ENCODE measurements at places on chromosomes 7 and 10. TPM values are rescaled to one million over a fixed set of nuclear protein-coding genes. Genes with fewer than 3 reads are reported as not detected.

Gene NEURL1
- 1.2 TPM for total RNA-seq

Gene C10orf143
- total RNA-seq = 11.6 TPM

Gene HECW1
- 1.3 TPM for total RNA-seq

Gene C7orf33
- not detected for total RNA-seq

Gene MINDY4
- total RNA-seq = 16.8 TPM

Gene SHOC2
- total RNA-seq = 68.3 TPM

DNA sequence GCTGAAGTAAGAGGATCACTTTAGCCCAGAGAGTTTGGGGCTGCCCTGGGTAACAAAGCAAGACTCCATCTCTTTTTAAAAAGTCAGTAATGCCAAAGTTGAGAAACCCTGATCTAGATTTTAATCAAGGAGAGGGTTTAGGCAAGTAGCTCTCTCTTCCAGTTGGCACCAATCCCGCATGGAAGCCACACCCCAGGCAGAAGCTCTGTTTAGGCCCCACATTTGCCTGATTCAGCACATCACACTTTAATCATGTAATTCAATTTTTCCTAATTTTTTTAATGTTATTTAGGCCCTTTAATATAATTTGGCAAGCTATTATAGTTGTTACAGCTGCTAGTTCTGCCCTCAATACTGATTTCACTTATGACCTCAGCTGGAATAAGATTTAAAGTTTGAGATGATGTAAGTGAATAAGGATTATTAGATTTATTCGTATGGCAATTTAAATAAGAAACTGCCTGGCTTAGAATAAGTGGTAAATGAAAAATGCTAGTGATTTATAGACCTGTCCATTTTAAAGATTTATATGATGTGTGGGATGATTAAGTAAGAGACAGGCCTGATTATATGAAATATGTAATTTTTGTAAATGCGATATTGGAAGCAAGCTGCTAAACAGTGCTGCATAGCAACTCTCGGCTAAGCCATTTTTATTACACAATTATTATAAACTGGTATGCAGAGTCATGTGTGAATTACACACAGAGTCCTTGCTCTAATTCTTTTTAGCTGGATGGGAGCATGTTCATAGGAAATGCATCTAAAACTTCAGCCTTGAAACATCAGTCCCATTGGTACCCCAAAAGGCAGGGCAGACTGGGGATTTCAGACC, 80.2 kb upstream of the NFE2L3 start:
- no peak for DNase-seq

DNA sequence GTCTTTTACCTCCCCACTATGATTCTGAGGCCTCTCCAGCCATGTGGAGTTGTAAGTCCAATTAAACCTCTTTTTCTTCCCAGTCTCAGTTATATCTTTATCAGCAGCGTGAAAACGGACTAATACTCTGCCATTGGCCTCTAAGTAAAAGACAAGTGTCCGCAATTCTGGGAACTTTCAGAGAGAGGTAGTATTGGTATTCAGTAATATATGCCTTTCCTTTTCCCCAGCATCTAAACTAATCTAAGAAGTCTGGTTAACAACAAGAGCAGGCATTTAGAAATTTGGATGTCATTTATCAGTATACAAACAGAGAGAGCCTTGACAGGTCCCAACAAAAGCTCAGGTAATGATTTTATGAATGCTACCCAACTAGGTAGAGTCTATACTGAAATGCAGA, 95.2 kb downstream of the ATE1 start:
- no peak for DNase-seq

DNA sequence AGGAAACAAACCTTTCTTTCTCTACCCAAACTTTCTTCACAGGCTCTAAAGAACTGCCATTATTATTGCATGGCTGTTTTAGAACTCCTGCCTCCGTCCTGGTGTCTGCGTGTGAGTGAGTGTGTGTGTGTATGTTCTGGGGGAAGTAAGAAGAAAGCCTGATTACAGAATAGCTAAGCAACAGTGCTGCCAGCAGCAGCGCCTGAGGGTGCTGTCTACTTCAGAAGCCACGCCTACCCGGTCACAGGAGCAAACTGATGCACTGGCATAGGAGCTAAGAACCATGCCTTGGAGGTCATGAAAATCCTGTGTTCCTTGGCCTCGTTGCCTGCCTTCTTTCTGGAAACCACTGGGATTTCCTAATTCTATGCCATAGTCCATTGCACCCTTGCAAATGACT, 25.2 kb downstream of the LIPK start:
- DNase-seq = no peak

- no peak for DNase-seq
Measured at GRCh38 chr7:18548534-18548933, 53.0 kb downstream of the HDAC9 start.

DNA sequence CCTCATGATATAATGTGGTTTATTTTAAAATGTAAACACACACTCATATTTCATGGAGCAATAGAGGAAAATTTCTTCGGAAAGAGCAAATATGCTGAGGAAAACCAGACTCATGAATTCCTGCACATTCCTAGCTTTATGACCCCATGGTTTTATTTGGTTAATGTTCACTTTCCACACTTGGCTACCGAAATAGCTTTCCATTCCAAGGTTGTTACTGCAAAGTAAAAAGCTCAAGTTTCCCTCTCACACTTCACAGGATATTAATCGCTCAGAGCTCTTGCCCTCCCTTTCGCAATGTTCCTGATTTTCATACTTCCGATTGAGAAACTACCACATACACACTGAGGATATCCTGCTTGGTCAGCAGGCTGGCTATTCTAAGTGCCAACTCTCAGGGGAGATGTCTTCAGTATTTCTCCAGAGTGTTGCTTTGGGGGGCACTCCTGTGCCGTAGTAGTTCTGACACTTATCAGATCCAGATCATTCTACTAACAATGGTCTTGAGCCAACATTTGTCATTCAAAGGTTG, 77.5 kb upstream of the STEAP1B start:
- DNase-seq = peak; percentile 48

- no peak for DNase-seq
Measured at GRCh38 chr10:59387951-59388670, 25.8 kb upstream of the FAM13C start.

DNA sequence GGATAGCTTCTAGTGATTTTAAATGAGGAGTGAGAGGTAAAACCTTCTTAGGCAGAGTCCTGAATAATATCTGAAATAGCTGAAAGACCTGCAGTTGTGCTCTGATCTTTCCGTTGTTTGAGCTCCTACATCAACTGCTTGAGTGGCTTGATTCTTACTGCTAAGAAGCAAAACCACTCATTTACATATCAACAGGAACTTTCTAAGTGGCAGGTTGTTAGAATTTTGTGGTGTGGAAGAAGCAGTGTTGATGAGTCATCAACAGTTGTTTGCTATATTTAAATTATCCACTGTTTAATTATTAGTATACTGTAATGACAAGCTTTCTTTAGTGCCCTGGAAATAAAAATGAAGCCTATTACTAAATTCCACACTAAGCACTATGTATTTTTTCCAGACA, 689.5 kb downstream of the DNAJB9 start:
- DNase-seq = no peak

DNA sequence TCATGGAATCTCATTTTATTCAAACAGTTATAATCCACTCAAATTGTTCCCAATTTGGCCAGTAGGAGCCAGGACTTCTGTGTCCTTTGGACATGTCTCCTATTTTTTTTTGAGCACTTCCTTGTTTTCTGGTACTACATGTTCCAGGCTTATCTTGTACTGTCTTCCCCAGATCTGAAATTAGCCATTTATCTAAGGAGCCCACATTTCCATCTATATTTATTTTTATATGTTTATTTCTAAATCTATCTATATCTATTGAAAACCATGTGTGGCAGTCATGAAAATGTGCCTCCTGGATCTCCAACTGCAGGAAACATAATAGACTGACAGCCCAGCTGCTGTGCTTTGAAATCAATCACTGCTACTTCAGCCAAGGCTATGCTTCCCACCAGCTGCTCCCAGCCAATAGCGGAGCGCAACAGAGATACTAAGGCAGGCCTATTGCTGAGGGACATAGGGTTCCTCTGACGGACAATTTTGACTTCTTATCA, 147.1 kb downstream of the LRRC4 start:
- no peak for DNase-seq

DNA sequence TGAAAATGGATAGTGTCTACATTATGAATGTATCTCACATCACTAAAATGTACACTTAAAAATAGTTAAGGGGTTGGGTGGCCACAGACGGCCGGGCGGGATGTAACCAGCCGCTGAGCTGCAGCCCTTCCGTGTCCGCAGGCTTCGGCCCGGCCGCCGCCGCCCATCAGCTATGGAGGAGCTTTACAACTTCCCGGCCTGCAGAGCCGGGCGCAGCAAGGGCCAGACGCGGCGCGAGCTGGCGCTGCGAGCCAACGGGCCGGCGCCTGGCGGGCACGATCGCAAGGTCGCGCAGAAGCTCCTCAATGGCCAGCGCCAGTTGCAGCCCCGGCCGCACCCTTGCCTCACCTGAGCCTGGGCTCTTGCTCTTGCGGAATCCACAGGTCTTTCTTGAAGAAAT, 69.1 kb downstream of the KMT2C start:
- no peak for DNase-seq

DNA sequence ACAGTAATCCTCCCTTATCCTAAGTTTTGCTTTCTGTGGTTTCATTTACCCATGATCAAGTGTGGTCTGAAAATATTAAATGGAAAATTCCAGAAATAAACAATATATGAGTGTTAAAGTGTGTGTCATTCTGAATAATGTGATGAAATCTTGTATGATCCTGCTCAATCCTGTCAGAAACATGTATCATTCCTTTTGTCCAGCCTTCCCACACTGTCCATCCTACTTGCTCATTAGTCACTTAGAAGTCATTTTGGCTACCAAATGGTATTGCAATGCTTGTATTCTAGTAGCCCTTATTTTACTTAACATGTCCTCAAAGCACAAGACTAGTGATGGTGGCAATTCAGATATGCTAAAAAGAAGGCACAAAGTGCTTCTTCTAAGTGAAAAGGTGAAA, 1211.2 kb upstream of the SORCS1 start:
- DNase-seq = no peak

DNA sequence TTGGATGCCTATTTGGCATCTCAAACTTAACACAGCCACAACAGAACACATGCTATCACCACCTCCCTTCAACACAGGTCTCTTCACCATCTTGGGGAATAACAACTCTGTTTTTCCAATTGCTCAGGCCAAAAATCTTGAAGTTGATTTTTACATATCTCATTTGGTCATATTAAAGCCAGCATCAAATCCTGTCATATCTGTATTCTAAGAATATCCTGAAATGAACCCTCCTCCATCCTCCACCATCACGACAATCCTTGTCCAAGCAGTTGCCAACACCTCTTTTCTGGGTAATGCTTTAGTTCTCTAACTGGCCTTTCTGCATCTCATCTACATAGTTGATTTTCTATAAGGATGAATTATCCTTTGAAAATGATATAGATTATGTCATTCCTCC, 168.7 kb downstream of the GPR37 start:
- no peak for DNase-seq

DNA sequence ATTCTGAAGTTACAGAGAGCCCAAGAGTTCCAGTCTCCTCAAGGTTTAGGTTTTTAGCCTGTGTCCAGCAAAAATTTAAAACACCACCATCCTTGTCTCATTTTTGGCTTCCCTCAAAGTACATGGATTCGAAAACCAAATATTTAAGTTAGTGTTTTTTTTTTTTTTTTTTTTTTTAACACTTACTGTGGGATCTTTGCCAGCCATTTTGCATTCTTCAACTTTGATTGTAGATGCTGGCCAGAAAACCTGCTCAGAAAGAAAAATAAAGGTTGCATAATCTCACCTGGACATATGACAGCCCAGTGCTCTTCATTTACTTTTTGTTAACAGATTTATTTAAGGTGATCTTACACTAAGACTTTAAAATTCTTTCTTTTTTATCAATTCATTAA, 91.6 kb downstream of the SEMA3C start:
- DNase-seq = no peak

DNA sequence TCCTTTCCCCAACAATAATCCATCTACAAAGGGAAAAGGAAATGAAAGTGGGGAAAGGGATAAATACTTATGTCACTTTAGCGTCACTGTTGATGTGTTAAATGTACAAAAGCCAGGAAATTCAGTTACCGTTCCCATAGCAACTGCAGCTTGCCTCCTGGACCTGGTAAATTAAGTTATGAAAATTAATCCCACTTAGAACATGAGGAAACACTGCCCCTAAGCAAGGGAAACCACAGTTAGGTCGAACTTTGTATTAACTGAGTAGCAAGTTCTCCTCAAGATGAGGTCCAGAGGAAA, 338.2 kb upstream of the AOAH start:
- no peak for DNase-seq

DNA sequence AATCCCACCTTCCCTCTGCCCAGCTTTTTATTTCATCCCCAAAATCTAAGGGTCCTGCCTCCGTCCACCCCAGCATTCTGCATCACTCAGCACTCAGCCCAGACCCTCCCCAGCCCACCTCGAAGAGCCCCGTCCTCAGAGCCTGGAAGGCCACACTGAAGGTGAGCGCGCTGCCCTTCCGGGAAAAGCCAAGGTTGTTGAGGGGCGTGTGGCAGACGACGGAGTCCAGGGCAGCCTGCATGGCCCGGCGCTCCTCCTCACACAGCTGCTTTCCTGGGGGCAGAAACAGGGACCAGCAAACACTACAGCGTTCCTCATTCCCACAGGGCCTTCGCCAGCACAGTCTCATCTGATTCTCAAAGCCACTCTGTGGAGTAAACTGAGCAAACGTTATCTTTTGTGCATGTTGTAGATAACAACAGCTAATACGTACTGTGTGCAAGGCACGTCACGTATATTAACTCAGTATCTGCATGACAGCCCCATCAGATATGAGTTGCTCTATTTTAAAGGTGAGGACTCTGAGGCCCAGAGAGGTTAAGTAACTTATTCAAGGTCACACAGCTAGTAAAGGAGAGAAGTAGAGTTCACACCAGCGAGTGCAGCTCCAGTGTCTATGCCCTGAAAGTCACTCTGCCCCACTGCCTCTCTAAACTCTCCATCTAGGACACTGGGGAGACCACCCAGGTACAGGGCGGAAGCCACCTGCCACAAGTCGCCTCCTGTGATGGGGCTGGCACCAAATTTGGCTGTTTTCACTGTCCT, 2.8 kb downstream of the TRAPPC14 start:
- DNase-seq = no peak
